ENCODE measurements at places on chromosomes 12 and 14. TPM values are rescaled to one million over a fixed set of nuclear protein-coding genes. Genes with fewer than 3 reads are reported as not detected.
A peak's percentile ranks its signal among the peaks of the same experiment; 100 is the strongest.

DNA sequence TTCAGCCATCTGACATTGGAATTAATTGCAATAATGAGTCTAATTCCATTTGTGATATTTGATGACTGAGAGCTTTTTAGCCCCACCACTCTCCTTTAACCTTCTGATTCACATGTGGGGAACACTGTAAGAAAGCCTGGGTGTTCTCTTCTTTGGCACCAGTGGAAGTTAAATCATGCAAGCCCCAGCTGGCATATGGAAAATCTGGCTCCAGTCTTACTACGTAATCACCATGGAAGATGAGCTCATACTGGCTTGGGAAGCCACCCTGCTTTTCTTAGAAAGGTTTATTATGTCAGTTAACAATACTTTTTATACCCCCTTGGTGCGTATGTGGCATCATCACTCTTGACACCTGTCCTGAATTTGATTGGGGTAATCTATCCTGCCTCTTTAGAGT is 479.3 kb downstream of the SLC16A7 start:
- no peak overlapping the region for H3K27ac ChIP-seq
- H3K4me1 ChIP-seq = no peaks in the 10 kb centered on the region
- no peak for DNase-seq
- H3K4me3 ChIP-seq = no peak overlapping the region
- no peaks in the 10 kb centered on the region for H3K27me3 ChIP-seq

DNA sequence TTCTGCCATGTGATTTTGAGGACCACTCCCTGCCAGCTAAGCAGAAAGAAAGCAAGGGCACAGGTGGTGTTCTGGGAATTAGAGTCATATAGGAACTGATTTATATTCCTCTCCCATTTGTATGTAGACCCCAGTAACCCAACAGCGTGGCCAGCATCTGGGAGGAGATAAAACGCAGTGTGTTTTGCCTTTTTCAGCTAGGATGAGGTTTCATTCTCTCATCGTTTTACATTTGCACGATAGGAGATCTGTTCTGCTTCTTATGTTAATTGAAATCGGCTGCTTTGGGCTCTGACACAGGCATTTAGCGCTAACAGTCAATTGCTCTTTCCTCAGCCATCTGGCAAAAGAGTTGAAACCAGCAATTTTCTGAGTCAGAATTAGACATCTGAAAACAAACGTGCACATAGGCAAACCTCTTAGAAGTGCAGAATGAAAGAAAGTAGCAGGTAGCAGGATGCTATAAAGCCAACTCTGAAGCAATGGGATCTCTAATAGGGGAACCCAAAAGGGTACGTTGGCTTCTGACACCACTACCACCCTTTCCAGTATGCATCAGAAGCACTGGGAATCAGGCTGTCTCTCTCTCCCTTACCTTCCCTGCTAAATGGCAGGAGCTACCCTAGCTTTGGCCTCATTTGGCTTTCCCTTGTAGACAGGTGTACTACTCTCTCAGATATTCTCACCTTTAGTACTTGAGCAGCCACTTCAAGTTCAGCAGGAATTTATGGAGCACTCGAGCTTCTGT is 219.1 kb downstream of the PHLDA1 start:
- no peaks in the 10 kb centered on the region for H3K27me3 ChIP-seq
- H3K4me3 ChIP-seq = no peak overlapping the region
- H3K4me1 ChIP-seq = peaks cover 20% of the 10 kb centered on the region

ASCL1 gene
- total RNA-seq = not detected

CYP46A1 gene
- 0.41 TPM for total RNA-seq

LMNTD1 gene
- not detected for total RNA-seq

DNA sequence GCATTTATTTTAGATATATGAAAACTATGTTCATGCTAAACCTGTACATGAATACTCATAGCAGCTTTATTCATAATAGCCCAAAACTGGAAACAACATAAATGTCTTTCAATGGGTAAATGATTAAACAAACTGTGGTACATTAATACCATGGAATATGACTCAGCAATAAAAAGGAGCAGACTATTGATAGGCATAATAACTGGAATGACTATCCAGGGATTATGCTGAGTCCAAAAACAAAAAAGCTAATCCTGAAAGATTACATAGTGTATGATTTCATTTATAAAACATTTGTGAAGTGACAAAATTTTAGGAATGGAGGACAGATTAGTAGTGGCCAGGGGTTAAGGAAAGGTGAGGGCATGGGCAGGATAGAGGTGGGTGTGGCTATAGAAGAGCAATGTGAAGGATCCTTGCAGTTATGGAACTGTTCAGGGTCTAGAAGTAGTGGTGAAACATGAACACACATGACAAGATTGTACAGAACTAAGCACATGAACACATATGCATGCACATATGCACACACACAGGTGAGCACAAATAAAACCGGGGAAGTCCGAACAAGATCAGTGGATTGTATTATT is 61.1 kb upstream of the CDKN3 start:
- H3K27me3 ChIP-seq = peaks cover 7% of the 10 kb centered on the region
- H3K4me1 ChIP-seq = no peaks in the 10 kb centered on the region
- no peak overlapping the region for H3K4me3 ChIP-seq

DNA sequence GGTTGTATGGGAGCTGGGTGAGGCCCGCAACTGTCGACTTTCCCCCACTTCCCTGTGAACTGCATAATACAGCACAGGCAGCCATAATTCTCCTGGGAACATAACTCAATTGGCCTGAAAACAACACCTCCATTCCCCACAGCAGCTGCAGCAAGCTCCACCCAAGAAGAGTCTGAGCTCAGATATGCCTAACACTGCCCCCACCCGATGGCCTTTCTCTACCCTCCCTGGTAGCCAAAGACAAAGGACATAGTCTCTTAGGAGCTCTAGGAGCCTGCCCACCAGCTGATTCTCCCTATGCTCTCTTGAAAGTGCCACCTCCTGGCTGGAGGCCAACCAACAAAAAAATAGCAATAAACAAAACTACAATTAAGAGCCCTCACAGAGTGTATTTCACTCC is 542.7 kb upstream of the LMO3 start:
- no peak overlapping the region for H3K4me3 ChIP-seq
- no peak for DNase-seq
- no peaks in the 10 kb centered on the region for H3K36me3 ChIP-seq
- no peak overlapping the region for H3K27ac ChIP-seq

- no peaks in the 10 kb centered on the region for H3K27me3 ChIP-seq
- H3K4me1 ChIP-seq = no peaks in the 10 kb centered on the region
- no peaks in the 10 kb centered on the region for H3K36me3 ChIP-seq
- no peak overlapping the region for H3K4me3 ChIP-seq
- DNase-seq = no peak
These were observed 127.7 kb upstream of the CAND1 start for GRCh38 chr12:67141296-67142018.

GRCh38 chr12:114405519-114406271 is at the start of gene TBX5:
Gene TBX5, minus strand, starts transcription at chr12:114406144. Its CDS starts 2,246 bp downstream, at chr12:114403898.
- DNase-seq = no peak
- no peak within 1 kb of the TSS for H3K27ac ChIP-seq
- H3K36me3 ChIP-seq = no peaks in the 10 kb centered on the region
- no peak within 1 kb of the TSS for H3K4me3 ChIP-seq
- H3K4me1 ChIP-seq = no peaks in the 10 kb centered on the region

DNA sequence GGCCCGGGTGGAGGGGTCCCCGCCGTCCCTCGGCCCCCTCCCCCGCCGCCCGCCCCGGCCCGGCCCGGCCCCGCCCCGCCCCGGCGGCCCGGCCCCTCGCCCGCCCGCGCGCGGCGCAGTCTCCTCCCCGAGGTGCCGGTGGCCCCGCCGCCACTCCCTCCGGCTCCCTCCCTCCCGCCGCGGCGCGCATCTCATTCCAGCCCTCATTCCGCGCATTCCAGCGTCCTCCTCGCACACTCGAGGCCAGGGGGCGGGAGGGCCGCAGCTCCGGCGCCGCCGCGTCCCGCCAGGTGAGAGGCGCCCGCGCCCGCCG is at the start of gene TEAD4:
Gene TEAD4, plus strand, starts transcription at position 206 of the 313 bp plus-strand sequence.
- H3K4me3 ChIP-seq = peak within 1 kb of the TSS; percentile 71
- peaks cover 28% of the 10 kb centered on the region for H3K4me1 ChIP-seq
- H3K27me3 ChIP-seq = no peaks in the 10 kb centered on the region
- H3K27ac ChIP-seq = peak within 1 kb of the TSS; percentile 78

GRCh38 chr12:129911428-129912049 is 7.7 kb upstream of the TMEM132D start:
- H3K4me3 ChIP-seq = no peak overlapping the region
- H3K27me3 ChIP-seq = peaks cover 12% of the 10 kb centered on the region
- peak; percentile 23 for DNase-seq
- H3K4me1 ChIP-seq = no peaks in the 10 kb centered on the region
- H3K36me3 ChIP-seq = no peaks in the 10 kb centered on the region

CLEC4E gene
- total RNA-seq = not detected

All from astrocyte (in vitro differentiated cells and primary cell).